Tibial artery (tissue), 4 donors: ENCODE measurements at places on chromosomes 3 and 15.

DNA sequence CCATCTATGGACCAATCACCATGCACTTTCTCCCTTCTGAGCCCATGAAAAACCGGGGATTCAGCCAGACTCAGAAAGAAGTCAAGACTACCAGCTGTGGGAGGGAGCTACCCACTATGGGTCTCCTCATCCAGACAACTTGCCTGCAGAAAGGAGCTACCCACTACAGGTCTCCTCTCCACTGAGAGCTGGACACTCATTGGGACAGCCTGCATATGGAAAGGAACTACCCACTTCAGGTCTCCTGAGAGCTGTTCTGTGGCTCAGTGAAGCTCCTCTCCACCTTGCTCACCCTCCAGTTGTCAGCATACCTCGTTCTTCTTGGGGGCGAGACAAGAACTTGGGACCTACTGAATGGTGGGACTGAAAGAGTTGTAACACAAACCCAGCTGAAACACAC, 22.3 kb upstream of the ZBED2 start:
- DNase-seq: no peak

- DNase-seq: no peak
These were observed 82.6 kb upstream of the CNTN6 start for GRCh38 chr3:1010228-1010627.

GRCh38 chr3:2771193-2771592, 339.0 kb downstream of the IL5RA start:
- DNase-seq: no peak

DNA sequence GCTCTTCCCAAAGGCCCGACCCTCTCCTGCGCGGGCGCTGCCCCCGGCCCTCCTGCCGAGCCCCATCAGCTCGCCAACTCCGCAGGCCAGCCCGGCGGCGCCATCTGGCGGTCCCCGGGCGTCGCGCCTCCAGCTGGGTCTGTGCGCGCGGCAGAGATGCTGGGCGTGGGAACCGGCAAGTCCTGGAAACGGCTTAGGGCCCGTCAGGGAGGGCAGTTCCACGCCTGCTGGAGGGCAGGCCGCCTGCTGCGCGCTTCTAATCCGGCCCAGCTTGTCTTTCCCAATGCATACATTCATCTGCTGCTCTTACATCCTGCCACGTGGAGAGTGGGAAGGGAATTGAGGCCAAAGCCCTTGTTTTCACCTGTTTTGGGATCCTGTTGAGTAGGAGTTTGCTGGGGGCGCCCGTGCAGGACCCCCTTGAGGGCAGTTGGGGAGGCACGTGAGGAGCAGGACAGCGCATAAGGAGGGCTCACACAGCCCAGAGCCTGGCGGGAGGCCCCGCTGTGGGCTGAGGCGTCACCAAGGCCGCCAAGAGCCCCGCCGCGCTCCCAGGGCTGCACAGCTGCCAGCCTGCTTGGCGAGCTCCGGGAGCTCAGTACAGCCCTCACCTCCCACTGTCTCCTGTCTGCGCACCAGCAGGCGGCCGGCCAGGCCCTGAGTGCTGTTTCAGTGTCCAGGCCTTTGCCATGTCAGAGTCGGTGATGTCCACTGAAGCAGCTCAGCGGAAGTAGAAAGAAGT, 165.6 kb downstream of the NSMCE3 start:
- no peak for DNase-seq

GRCh38 chr3:52606373-52607085, 70.1 kb downstream of the UQCC5 start:
- no peak for DNase-seq

DNA sequence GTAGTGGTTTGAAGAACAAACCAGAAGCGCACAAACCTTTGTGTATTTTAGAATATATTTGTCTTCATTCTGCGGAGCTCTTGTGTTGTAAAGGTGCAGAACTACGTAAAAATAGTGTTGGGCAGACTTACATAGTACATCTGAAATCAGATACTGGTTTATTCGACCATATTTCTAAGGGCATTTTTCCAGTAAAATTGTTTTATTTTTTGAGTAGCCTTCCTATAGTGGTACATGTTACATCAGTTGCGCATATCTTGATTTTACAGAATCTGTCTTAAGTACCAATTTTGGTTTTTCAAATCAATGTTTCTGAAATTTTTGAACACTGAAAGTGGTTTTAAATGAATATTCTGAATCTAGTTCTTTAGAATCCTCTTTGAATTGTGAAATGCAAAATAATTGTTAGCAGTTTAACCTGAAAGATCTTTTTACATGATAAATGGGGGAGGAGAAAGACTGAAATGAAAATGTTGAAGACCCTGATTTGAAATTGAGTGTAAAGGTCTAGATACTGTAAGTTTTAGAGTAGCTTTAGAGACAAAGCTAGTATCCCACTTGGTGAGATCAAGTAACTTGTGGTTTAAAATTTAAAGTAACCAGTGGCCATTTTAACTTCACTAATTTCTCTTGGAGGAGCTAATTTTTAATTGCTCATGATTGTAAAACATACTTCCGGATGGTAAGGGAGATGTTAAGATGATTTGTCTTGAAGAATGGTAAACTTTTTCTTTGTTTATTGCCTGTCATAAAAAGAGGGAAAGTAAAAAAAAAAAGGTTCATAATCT, 15.5 kb upstream of the CHD2 start:
- DNase-seq: no peak

DNA sequence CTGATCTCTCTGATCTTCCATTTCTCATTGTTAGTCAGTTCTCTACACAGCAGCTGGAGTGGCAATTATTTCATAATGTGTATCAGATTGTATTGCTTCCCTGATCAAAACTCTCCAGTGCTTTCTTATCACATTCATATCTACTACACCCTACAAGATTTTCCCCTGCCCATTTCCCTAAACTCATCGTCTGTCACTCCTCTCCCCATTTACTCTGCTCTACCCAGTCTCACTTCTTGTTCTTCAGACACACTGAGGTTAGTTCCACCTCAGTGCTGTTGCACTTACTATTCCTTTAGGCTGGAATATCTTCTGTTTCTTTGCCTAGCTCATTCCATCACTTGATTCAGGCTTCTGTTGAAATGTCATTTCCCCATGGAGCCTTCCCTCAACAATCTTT, 197.1 kb downstream of the SATB1 start:
- DNase-seq: no peak

- no peak for DNase-seq
These were observed 708.5 kb downstream of the SQOR start for GRCh38 chr15:46343196-46343935.

DNA sequence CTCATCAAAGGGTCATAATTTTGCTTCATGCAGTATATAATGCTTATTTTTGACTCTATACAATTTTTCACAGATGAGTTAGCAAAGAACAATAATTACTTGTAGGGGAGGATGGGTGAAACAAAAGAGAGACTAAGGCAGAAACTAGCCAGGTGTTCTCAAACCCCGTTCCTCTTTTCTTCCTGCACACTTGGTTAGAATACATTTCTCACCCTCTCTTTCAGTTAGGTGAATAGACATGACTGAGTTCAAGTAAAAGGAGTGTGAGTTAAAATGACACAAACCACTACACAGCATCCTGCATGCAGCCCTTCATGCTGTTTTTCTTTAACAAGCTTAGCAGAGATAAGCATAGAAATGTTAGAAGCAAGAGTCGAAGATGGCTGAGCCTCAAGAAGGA, 922.2 kb downstream of the TBL1XR1 start:
- no peak for DNase-seq

GRCh38 chr3:141307351-141308059, 60.8 kb upstream of the ZBTB38 start:
- no peak for DNase-seq

GRCh38 chr3:152256851-152257562, 11.7 kb upstream of the MBNL1 start:
- no peak for DNase-seq

- no peak for DNase-seq
These were observed 95.1 kb upstream of the MEX3B start for GRCh38 chr15:82140886-82141285.

DNA sequence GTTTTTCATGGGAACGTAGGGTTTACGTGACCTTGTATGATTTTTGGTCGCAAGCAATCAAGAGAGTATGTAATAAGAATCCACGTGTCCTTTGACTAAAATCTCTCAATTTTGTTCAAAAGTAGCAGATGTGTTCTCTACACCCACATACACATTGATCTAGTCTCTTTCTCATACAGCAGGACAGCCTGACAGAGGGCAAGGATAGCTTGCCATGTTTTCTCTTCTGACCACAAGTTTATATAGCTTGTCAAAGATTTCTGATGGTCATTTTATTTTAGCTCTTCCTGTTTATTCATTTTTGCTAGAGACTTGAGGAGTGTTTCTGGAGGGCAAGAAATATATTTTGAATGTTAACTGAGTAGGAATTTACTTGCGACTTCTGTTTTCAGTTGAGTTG, 570.2 kb upstream of the ALCAM start:
- DNase-seq: no peak

GRCh38 chr3:70040386-70040785, 40.9 kb downstream of the SAMMSON start:
- no peak for DNase-seq

DNA sequence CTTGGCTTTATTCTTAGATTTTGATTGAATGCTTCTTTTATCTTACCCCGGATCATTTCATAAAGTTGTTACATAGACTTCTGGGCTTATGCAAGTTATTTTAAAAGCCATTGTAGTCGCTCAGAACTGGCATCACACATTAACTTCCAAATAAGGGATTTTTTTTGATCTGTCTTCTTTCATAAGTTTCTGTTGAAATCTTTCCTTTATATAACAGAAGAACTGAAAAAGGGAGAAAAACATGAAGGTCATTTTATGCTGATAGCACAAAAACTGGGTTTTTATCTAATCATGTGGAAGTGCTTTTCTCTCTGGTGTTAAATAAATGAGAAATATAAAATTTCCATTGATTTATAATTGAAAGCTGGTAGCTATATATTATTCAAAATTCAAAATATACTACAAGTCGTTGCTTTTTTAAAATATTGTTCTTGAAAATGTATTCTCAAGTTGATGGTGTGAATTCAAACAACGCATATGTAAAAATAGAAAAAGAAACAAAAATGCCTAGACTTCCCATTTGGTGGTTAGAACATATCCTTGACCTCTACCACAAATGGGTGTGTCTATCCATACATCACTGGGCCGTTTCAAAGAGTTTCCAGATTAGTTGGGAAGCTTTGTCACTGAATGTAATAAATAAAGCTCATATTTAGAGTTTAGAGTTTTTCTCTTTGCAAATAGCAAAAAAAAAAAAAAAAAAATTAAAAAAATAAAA, 258.3 kb upstream of the ZPLD1 start:
- no peak for DNase-seq

- DNase-seq: no peak
These were observed 58.6 kb upstream of the CCDC80 start for GRCh38 chr3:112699436-112699978.

DNA sequence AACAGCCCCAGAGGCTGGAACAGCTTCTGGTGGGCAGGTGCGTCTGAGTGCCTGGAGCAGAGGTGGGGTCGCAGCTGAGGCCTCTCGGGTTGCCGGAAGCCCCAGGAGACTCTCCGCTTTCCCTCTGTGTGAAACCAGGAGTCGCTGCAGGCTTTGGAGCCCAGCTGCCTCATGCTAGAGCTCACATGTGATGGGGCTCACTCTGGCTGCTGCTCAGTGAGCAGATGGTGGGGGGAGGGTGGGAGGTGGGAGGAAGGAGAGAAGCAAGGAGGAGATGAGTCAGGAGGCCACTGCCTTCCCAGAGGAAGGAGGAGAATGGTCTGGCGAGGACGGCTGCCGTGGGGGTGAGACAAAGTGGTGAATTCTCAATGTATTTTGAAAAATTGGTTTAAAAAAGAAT, 290.1 kb upstream of the CHRNA7 start:
- no peak for DNase-seq

DNA sequence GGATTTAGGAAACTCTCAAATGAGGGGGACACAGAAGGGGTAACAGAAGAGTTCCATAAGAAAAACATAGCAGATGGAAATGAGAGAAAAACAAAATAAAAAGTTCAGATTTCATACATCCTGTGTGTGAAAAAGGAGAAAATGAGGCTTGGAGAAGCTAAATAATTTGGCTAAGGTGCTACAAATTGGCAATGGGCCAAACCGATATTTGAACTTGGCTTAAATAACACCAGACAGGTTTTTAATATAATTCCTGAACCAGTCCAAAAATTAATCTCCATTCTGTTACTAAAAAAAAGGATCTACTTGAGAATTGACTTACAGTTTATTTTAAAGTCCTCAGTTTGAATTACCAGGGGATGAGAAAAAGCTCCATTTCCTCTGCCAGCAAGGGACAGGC, 342.9 kb upstream of the DPH6 start:
- DNase-seq: no peak

DNA sequence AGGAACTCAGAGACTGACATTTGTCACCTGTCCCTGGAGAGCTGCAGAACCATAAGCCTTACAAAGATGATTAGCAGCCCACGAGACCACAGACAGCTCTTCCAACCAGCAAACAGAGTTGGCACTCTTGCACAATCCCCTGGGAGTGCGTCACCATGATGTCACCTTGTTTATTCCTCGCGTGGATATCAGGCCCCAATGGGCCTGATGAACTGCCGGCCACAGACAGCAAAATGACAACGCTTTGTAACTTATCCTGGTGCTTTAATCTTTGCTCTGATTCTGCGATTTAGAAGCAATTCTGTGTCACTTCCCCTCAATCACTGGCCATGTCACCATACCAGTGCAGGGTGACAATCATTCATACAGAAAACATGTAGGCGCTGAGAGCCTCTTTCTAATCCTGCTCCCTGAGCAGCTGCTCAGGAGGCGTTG, 89.2 kb downstream of the TAMM41 start:
- no peak for DNase-seq

DNA sequence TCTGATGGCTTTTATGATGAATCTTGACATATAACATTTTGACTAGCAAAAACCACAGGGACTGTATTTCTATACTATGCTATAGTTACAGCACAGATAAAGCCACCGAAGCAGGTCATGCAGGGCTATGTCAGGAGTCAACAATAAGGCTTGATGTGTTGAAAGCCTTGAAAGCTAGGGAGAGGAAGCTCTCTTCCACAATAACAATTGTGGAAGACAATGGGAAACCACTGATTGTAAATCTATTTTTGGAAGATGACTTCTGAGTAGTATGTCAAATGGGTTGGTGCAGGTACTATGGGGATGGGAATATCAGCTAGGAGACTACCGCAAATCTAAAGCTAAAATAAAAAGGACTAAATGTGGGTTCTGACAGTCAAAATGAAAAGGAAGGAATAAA, 4.0 kb upstream of the AQR start:
- DNase-seq: no peak

DNA sequence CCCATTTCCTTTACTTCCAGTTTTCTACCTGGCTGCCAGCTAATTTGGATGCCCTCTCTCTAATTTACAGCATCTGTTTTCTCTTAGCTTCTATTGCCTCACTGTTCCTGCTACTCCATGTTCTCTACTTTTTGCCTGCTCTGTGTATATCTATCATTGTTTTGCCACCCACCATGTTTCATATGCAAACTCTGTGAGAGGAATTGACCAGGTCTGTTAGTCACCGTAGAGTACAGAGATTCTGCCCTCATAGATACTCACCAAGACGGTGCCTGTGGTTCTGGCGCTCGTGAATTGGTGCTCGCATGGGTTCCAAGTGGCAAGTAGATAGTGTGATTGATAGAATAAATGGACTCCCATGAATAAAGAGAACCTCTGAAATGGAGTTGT, 288.8 kb downstream of the CNTN6 start:
- no peak for DNase-seq
